ENCODE measurements at places on chromosomes 7 and 10.
A peak's percentile ranks its signal among the peaks of the same experiment; 100 is the strongest.

DNA sequence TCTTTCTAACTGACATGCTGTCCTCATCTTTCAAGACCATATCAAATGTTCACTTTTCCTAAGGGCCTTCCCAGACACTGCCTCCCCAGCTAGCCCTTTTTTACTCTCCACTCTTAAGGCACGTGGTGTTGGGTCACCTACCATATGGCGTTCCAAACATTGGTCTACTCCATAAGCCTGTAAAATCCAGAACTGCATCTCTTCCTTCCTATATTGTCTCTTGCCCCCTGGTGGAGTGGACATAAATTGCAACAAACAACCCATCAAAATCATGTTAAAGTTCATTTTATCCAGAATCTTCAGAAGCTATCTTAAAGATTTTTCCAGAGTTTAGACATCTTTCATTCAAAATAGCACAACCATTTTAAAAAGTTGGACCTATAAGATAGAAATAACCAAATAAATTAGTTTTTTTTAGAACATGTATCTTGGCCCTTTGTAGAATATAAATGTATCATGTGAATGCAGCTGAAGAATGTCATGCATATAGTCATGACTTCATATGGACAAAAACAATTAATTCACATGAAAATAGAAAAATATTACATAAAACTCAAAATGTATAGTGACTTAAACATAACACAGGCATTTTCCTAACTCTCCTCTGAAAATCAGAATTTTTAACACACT is 180.6 kb upstream of the CHRM2 start:
- peak; percentile 19 for DNase-seq

DNA sequence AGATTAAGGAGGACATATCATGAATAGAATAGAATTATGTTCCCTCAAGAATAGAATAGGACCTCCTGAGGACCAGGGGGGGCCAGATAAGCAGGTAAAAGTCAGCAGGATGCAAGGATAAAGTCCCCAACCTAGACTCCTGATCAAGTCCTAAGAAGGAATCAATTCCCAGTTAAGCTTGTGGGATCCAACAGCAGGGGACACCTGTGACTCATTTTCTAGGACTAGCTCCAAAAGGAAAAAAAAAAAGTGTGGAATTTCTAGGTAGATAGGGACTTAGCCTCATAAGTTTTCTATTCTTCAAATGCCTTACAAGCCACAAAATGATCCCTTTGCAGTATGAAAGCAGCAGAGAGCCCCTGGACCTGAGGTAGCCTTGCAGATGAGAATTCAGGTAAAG is 336.2 kb downstream of the WDR11 start:
- DNase-seq, result no peak

- DNase-seq, result no peak
These were observed 25.2 kb downstream of the HBP1 start for GRCh38 chr7:107194052-107194451.

GRCh38 chr10:34280599-34281374 is 534.3 kb downstream of the PARD3 start:
- DNase-seq, result peak; percentile 80

DNA sequence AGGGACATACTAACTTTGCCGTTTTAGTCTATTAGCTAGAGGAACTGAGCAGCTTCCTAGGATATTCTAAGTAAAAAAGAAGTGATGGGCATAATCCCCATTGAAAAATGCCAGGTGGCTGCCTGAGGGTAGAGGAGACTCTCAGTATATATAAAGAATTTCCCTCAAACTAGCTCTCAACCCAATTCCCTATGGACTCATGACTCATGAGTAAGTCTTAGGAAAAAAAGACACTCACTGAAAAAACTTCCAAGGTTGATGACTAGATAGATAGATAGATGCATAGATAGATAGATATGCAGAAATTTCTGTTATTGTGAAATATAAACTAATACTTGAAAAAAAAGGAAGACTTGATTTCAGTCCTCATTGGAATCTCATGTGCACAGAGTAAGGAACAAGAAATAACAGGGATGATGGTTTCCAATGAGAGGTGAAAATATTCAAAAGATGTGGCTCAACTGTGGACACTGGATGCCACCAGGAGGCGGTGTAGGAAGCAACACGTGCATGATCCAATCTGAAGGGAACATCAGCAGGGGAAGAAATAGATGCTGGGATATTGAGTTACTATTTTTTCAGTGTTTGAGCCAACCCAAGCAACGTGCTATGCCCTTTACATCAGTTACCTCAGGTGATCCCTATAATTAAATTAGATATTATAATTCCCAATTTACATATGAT is 711.0 kb upstream of the LRRTM3 start:
- peak; percentile 4 for DNase-seq

GRCh38 chr10:73819081-73819480 is 7.7 kb upstream of the NDST2 start:
- no peak for DNase-seq

- no peak for DNase-seq
These were observed 53.9 kb downstream of the SYPL1 start for GRCh38 chr7:106057962-106058927.

GRCh38 chr10:71217266-71218045 is 5.1 kb downstream of the UNC5B start:
- peak; percentile 74 for DNase-seq

GRCh38 chr7:108181073-108181985 is 51.2 kb upstream of the LAMB4 start:
- DNase-seq, result peak; percentile 66

- no peak for DNase-seq
These were observed 46.4 kb downstream of the MTURN start for GRCh38 chr7:30181211-30181610.

- no peak for DNase-seq
These were observed 61.0 kb upstream of the AOAH start for GRCh38 chr7:36784991-36785940.

DNA sequence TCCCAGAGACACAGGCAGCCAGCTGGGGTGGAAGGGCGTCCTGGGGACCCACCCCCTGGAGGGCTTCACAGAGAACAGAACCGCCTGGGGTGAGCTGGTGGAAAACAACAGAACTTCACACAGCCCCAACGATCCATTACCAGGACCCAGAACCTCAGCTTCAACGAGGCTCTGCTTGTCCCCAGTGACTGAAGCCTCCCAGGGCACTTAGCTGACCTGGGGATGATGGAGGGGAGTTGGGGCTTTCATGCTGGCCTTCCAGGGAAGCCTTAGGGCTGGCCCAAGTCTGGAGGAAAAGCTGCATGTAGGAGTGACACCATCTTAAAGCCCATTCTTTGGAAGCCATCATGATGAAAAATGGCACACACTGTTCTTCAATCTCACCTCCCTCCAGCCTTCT is 300.2 kb downstream of the WDR37 start:
- no peak for DNase-seq

GRCh38 chr10:111106081-111106480 is 29.3 kb downstream of the ADRA2A start:
- DNase-seq, result no peak

- DNase-seq, result peak; percentile 9
These were observed 178.3 kb downstream of the CDCA7L start for GRCh38 chr7:21767300-21767900.

DNA sequence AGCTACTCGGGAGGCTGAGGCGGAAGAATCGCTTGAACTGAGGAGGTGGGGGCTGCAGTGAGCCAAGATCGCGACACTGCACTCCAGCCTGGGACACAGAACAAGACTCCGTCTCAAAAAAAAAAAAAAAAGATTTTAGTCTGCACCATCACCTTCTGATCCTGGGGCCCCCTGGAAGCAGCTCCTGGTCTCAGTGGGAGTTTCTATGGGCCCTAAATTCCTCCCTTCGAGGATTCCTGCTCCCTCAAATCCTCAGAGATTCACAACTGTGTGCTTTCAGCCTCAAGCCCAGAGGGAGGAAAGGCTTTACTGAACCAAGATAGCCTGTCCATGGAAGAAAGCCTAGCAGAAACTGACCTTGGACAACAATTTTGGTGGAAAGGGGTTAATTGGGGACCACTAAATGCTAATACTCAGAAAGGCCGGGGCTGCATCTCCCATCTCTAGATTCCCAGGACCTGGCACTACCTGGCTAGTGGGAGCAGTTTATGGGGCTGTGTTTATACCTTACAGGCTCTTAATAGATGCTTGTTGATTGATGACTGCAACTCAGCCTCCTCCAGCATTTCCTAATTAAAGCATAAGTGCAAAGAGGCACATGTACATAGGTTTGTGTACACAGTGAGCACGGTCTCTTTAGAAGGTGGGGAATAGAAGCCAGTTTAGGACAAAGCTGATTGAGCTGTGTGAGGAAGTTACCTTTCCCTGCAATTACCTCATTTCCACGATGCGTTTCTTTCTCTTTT is 9.2 kb upstream of the FGFR2 start:
- DNase-seq, result no peak

- peak; percentile 50 for DNase-seq
These were observed 32.6 kb upstream of the ELN start for GRCh38 chr7:73995330-73995729.

GRCh38 chr7:44434201-44434600 is 56.3 kb downstream of the NUDCD3 start:
- no peak for DNase-seq

DNA sequence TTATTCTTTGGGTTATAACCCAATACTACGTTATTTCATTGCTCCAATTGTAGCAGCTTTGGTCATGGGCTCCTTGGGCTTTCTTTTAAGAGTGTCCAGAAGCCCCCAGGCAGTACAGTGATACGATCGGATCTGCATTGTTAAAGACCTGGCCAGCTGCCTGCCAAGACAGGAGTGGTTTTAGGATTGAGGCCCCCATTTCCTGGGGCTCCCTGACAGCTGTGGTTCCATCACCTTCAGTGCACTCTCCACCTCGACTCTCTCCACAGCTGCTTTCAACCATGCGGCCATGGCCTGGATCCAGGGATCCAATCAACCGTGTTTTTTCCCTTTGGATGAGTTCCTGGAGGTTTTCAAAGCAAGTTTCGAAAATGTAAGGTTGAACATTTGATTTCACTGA is 123.4 kb upstream of the BTBD16 start:
- no peak for DNase-seq

DNA sequence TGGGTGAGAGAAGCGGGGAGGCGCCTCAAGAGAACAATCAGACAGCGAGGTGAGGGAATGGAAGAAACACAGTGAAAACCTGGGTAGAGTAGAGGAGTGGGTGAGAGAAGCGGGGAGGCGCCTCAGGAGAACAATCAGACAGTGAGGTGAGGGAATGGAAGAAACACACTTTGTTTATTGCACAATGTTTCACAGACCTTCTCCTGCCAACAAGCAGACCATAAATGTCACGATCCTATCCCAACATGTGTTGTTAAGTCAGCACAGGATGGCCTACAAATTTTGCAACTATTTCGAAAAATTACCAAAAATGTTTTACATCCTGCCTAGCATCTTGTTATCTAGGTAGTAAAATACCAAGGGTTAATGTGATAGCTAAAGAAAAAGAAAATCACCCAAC is 115.3 kb downstream of the JAZF1 start:
- peak; percentile 47 for DNase-seq

DNA sequence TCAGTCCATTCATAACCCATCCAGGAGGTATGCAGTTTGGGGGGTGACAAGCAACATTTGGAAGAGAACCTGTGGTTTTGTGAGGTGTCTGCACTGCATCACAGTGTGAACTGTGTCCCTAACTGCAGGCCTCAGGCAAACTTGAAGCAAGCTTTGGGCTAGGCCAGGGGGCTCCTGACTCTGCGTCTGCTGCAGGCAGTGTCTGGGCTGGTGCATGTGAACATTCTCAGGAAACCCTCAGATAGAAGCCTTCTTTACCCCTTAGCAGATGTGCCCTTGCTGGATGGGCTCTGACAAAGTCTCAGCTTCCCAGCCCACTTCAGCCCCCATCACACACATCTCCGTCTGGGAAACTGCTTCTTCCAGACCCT is 61.0 kb downstream of the VIPR2 start:
- no peak for DNase-seq

- peak; percentile 86 for DNase-seq
These were observed 5.9 kb downstream of the KCP start for GRCh38 chr7:128904381-128905197.

GRCh38 chr10:16521311-16522016 is at the start of gene C1QL3:
Gene C1QL3, minus strand, starts transcription at chr10:16521879. Its CDS starts 814 bp downstream, at chr10:16521065.
- DNase-seq, result peak; percentile 51

GRCh38 chr7:129017933-129018538 is 36.9 kb downstream of the TNPO3 start:
- DNase-seq, result no peak

DNA sequence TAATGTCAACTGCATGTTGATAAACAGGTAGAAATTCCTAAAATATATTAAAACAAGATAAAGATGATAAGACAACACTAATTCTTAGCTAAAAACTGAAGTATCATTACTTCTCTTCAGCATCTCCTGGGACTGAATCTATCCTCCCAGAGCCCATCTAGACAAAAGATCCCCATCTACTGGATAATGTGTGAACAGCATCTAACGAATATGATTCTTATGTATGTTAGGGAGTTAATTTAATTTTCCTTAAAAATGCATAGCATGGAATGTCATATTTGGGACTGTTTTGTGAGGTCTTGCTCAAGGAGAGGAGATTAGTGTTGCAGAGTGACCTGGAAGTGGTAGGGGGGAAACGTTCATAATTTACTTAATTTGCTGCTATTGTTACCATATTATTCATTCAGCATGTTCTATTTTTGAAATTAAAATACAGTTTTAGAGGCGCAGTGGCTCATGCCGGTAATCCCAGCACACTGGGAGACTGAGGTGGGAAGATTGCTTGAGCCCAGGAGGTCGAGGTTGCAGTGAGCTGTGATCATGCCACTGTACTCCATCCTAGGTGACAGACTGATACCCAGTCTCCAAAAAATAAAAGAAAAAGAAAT is 305.1 kb upstream of the CSTF2T start:
- peak; percentile 72 for DNase-seq

DNA sequence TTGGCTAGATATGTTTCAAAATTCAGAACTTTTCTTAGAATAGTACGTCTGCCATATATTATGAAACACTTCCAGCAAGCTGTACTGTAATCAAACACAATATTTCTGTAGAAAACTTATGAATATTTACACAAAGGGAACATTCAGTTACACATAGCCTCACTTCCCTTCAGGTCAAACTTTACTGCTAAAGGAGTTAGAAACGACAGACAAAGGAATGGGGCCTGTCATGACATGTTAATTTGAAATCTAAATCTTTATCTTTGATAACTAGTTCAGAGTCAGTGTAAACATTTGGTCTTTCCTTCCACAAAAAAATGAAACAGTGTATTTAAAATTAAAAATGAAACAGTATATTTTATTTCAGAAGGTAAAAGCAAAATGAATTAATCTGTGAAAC is 1.0 kb upstream of the CROT start:
- DNase-seq, result no peak

DNA sequence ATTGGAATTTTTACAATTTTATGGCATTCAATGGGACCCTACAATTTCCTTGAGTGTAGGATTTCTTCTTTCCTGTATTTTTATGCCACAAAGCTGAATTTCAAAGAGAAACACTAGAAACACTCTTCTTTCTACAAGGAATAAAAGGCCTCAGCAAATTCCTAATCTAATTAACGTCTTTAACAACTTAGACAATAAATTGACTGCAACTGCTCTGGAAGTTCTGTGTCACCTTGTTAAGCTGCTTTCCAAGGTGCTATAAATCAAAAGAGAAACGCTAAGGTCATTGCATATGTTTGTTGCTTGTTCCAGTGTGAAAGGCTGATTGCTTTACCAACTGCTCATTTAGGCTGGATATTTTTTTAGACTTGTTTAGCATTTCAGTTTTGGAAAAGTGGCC is 182.2 kb downstream of the POLR1F start:
- DNase-seq, result no peak
